Activated CD4-positive, alpha-beta T cell treated with anti-CD3 and anti-CD28 coated beads, Interleukin-2, Interleukin-4, amounts not matched to agents 100 ng/mL and 50 ng/mL, durations not matched to agents 16 hours and 8 hours (primary cell): ENCODE measurements at places on chromosomes 13 and 19.

DNA sequence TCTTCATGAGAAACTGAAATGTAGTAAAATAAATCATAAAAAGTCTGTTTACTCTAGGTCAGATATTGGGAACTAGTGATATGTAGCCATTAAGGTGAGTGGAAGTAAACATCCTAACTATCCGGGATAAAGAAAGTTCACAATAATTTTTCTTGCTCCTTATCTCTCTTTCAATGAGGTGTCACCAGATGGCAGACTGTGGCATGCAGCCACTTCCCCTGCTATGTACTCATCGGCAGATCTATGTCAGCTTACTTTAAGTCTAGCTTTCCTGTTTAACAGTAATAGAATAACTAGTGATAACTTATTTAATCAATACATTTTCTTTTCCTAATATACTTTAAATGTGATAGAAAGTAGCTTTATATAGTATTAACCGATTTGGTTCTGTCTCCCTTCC, 181.9 kb downstream of the NDFIP2 start:
- no peak for DNase-seq

- DNase-seq, result no peak
These were observed 15.2 kb downstream of the PHLDB3 start for GRCh38 chr19:43489310-43489709.

GRCh38 chr13:41767801-41768200, 193.1 kb downstream of the VWA8 start:
- no peak for DNase-seq

GRCh38 chr13:109631069-109631468, 155.3 kb downstream of the IRS2 start:
- no peak for DNase-seq

- no peak for DNase-seq
These were observed 1.1 kb downstream of the EDDM13 start for GRCh38 chr19:56273563-56274117.

DNA sequence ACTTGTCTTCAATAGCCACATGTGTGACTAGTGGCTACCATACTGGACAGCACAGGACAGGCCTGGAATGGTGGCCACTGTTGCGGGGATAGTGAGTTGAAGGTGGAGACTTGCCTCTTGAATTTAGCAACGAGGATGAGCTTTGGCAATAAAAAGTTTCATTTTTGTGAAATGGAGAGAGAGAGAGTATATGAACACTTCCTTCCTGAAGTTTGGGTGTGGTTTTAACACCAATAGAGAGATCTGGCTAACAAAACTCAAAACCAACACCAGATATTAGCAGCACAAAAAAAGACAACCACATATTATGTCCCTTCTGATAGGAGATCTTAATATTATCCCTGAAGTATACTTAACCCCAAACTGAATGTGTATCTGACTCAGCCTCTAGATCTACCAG, 6.3 kb upstream of the LRFN3 start:
- DNase-seq, result peak; percentile 50

GRCh38 chr19:28485292-28485691, 727.7 kb downstream of the UQCRFS1 start:
- no peak for DNase-seq

GRCh38 chr13:109154546-109154945, 525.1 kb downstream of the MYO16 start:
- DNase-seq, result no peak

DNA sequence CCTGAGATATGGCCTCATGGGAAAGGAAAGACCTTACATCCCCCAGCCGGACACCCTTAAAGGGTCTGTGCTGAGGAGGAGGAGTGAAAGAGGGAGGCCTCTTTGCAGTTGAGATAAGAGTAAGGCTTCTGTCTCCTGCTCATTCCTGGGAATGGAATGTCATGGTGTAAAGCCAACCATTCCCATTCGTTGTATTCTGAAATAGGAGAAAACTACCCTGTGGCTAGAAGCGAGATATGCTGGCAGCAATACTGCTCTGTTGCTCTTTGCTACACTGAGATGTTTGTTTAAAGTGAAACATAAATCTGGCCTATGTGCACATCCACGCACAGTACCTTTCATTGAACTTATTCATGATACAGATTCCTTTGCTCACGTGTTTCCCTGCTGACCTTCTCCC, 783 bp upstream of the ZNF587B start:
- no peak for DNase-seq

DNA sequence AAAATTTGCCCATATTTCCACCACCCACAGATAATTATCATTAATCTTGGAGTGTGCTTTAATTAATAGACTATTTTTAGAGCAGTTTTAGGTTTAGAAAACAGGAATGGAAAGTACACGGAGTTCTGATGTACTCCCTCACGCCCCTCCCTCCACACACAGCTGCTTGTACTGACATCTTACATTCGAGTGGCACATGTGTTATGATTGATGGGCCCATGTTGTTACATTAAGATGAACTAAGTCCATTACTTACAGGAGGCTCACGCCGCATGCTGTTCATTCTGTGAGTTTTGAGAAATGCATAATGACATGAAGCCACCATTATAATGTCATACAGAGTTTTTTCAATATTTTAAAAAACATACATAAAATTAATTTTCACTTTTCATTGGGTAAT, 1.2 kb upstream of the SPATA13 start:
- no peak for DNase-seq

- DNase-seq, result no peak
These were observed 79.4 kb upstream of the VSTM2B start for GRCh38 chr19:29446361-29446760.

DNA sequence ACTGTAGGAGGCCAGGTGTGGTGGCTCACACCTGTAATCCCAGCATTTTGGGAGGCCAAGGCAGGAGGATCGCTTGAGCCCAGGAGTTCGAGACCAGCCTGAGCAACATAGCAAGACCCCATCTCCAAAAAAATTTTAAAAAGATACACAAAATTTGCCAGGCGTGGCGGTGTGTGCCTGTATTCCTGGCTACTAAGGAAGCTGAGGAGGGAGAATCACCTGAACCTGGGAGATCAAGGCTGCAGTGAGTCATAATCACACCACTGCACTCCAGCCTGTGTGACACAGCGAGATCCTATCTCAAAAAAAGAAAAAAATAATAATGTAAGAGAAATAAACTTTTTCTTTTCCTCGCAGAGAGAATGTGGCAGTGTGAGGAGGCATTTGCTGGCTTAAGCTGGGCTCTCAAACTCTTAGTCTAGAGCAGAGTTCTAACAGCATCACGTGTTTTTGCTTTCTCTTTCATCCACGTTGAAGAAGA, 21.1 kb downstream of the FAM187B start:
- DNase-seq, result no peak

DNA sequence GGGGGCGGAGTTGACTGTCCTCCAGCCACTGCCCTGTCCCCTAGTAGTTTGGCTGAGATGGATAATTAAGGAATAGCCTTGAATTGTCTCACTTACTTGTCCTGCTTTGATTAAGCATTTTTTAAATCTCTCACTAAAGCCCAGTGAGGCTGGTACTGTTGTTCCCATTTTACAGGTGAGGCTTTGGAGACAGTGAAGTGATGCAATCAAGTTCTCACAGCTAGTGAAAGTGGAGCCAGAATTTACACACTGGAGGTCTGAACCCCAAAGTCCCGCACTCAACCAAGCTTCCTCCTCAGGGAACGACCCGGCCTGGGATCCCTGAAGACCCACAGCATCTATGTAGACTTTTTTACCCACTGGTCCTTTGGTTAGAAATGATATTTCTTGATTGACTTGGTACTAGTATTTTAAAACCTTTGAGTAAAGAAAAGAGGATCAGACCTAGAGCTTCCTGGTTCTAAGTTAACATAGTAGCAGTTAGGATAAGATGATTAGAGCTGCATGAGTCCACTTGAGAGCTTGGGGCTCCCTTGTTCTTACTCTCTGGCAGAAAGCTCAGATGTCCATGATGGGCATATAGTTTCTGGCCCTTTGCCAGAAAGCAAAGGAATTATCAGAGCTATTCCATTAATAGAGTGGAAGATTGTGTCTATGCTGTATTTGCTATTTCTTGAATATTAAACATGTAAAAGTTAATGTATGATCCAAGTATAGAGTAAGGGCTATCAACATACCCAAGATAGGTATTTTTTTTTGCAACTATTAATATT, 154.3 kb downstream of the LMO7 start:
- no peak for DNase-seq

- DNase-seq, result no peak
These were observed 78.8 kb downstream of the RYR1 start for GRCh38 chr19:38512277-38512676.

DNA sequence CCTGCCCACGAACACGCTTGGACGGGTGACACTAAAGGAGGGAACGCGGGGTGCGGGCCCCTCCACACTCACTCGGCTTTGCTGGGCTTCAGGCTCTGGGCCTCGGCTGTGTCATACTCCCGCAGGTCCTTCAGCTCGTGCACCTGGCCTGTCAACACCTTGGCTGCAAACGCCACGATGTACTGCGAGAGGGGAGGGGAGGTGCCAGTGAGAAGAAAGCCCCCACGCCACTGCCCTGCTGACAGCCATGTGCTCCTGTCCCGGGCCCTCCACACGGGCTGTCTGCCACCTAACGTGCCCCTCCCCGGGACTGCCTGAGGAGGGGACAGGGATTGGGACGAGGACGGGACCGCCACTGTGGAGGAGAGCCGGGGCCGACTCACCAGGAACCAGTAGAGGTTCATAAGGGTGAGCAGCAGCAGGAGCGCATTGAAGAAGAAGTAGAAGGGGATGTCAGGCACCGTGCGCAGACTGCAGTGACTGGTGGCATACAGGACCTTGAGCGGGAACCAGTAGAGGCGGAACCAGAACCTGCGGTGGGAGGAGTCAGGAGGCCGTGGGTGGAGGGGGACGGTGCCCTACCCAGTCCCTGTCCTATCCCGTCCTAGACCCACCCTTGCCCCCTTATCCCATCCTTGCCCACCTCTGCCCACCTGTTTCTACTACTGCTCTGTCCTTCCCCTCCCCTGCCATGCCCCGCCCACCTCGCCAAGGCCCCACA, 16.9 kb downstream of the CERS1 start:
- no peak for DNase-seq

- DNase-seq, result peak; percentile 28
These were observed 25.4 kb upstream of the GPR12 start for GRCh38 chr13:26785838-26786630.

DNA sequence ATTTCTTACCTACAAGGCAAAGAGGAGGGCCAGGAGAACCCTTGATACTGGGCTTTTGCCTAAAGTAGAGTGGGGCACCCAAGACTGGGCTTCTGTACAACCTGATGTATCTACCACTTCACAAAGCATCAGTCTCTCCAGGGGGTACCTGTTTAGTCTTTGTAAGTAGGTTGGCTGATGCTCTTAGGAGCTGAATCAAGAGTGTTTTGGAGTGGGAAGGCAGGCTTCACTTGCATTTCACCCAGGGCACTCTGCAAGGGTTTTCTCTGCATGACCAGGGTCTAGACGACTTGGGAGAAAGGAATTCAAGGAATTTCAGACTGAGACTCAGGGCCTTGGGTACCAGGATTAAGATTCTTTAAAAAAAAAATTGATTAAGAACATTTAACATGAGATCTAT, 361.5 kb downstream of the RFC3 start:
- no peak for DNase-seq

DNA sequence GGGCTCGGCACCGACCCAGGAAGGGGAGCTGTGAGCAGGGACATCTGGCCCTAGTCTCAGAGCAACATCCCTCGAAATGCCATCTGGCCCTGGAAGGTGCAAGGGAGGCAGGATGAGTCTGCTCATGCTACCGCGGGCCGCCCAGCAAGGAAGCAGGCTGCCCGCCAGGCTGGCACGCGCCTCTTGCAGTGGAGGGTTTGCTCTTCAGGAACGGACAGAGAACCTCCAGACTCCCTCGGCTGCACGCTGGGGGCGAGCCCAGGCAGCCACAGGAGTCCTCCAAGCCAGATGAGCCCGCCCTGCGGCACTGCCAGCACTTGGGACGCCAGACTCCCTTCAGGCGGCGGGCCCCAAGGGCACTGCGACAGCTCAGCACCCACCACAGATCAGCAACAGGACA, 10.1 kb upstream of the ATP8B3 start:
- no peak for DNase-seq

DNA sequence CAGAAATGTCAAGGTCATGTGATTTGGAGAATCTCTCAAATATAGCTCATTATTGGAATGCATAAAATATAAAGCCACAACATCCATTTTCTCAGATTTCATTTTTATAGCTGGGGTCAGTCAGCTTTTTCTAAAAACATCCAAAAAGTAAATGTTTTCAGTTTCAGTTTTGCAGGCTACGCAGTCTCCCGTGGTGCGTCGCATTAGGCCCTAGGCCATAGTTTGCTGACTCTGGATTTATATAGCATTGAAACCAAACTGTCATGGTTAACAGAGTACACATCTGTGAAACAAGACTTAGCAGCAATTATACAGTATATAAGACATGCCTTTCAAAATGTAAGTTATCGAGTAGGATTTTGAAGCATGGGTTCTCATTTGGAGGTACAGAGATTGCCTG, 140.0 kb downstream of the IRS2 start:
- DNase-seq, result no peak

DNA sequence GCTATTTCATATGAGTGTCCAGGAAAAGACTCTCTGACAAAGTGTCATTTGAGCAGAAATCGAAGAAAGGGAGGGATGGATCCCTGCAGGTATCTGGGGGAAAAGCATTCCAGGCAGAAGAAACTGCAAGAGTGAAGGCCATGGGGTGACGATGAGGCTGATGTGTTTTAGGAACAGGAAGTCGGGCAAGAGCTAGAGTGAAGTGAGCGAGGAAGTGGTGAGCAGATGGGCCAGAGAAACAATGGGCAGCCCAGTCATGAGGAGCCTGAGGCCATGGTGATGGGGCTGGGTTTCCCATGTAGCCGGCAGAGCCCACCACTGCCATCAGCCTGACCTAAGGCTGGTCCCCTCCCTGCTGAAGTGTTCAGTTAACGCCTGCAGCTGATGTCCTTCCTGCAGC, 150.2 kb downstream of the TNFSF13B start:
- no peak for DNase-seq

GRCh38 chr13:98994080-98994479, 16.2 kb upstream of the DOCK9 start:
- DNase-seq, result no peak

DNA sequence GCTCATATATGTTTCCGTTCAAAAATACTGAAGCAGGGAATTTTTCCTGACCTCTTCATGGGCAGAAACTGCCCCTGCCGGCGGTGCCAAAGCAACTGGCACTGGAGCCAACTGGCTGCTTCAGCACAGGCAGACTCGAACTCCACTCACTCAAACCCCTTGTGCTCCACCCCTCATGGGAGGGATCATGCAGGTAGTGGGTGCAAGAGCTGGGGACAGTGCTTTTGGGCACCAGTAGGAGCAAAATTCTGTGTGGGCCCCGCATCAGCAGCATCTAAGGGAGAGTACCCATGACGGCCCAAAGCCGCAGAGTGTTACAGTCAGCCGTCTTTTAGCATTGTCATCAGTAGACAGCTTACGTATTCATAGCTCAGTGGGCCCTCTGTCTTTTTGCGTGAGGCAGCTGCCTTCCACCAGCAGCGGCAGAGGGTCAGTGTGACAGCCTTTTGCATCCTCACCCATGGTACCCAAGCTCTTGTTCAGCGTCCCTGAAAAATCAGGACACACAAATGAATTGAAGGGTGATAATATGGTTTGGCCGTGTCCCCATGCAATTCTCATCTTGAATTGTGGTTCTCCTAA, 393.8 kb downstream of the SLITRK6 start:
- no peak for DNase-seq

GRCh38 chr13:113890774-113891480, 27.1 kb upstream of the GAS6 start:
- no peak for DNase-seq

- DNase-seq, result no peak
These were observed 68.8 kb downstream of the SIPA1L3 start for GRCh38 chr19:37975596-37976515.

GRCh38 chr13:46553886-46554858, 1.2 kb downstream of the LRCH1 start:
- peak; percentile 69 for DNase-seq

GRCh38 chr19:38774181-38774950, 1.0 kb upstream of the LGALS7 start:
- DNase-seq, result no peak
